Stimulated activated CD8-positive, alpha-beta memory T cell treated with anti-CD3 and anti-CD28 coated beads, Interleukin-7, amount 100 ng/mL, for 4 hours (primary cell): ENCODE measurements at places on chromosomes 7 and 10.

- DNase-seq: no peak
These were observed 1133.4 kb downstream of the XPNPEP1 start for GRCh38 chr10:108789919-108790318.

GRCh38 chr10:3395041-3395440 lies 222.5 kb upstream of the PITRM1 start:
- DNase-seq: no peak

GRCh38 chr7:55210716-55211115 lies 154.4 kb upstream of the LANCL2 start:
- no peak for DNase-seq

DNA sequence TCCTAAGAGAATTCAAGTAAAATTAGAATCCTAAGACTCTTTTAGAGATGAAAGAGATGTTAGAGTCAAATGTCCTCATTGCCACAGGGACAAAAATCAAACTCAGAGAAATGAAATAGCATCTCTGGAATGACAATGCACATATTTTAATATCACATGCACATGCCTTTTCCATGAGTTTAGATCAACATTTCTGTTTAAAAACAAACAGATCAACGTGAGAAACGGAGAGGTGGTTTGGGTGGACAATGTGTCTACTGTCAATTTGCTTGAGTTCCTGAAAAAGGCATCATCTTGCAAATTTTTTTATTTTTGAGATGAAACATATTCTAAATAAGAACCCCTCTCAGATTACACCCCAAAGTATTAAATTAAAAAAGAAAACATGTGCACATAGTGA lies 130.0 kb downstream of the CHRM2 start:
- no peak for DNase-seq

DNA sequence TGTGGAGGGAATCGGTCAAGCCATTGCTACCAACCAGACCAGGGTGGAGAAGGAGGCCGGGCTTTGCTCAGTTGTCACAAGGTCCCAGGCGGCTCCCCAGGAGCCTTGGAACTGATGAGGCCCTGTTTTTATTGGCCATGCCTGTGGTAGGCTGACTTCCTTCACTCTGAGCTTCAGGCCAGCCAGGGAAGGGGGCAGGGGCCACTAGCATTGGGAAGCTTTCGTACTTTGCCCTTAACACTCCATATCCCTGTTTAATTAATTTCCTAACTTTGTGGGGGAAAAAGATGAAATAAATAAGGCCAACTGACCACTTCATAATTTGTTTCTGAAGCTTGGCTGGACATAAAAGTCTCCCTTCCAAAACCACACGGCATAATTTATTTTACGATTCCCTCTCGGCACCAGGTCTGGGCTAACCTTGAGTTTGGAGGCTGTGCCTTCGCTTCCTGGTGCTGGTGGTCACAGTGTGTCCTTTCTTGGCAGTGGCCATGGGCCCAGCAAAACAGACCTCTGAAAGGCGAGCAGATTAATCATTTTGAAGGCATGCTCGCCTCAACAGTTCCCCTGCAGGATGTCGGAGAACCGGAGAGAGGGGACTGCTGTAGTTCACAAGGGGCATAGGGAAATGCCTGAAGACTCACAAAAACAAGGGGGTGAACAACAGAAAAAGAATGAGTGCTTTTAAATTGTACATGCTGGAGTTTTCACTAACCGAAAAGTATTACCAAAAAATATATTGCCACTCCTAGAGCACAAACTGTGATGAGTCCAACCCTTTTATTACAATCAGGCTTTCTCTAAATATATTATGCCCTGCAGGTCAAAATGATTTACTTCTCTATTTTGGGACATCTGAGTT lies 966.0 kb downstream of the LRMDA start:
- no peak for DNase-seq
